ENCODE measurements at places on chromosomes 11 and 22.

DNA sequence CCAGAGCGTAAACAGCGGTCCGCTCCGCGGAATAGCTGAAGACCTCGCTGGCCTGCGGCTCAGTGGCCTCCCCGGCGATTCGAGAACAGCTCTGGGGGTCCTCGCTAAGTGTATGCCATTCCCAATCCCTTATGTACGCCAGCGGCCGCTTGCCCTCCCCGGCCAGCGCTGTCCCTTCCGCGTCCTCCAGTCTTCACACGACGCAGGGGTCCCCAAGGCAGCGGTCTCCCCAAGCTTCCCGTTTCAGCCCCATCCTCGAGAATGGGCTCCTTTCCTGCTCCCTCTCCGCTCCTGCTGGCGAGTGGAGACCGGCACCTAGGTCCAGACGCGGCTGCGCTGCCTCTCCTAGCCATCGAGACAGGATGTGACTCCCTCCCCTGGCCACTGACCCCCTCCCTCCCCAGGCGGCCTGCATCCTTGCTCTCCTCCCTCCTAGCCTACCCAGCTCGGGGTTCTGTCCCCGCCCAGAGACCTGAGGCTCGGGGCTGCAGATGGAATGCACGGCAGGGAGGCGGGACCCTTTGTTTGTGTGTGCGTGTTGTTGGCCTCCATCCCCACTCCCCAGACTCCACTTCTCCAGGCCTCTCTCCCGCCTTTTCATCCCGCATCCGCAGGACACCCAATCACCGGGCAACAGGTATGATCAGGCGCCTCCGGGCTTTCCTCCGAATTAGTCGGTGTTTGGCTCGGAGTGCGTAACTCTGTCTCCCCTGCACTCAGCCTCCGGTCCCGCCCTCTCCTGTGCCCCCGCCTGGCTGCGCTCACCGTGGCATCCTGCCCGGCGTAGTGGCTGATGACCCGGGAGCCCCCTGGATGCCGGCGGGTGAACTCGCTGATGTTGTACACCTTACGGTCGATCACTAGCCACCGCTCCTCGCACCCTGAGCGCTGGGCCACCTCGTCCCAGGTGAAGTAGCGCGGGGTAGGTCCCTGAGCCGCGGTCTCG lies 740 bp downstream of the FADS1 start:
- DNase-seq = no peak

DNA sequence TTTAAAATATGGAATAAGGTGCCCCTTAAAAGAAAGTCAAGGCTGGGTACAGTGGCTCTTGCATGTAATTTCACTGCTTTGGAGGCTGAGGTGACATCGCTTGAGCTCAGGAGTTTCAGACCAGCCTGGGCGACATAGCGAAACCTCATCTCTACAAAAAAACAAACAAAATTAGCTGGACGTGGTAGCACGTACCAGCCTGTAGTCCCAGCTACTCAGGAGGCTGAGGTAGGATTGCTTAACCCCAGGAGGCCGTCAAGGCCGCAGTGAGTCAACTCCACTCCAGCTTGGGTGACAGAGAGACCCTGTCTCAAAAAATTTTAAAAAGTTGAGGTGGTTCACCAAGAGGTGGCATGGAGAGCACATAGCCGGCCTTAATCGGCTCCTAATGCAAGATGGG lies 17.7 kb upstream of the ADORA2A start:
- DNase-seq = no peak

- no peak for DNase-seq
Observed at GRCh38 chr11:28874706-28875105, 766.5 kb downstream of the METTL15 start.

- DNase-seq = no peak
Observed at GRCh38 chr11:109342261-109342660, 79.7 kb upstream of the C11orf87 start.

GRCh38 chr11:100637706-100638105 lies 49.4 kb upstream of the ARHGAP42 start:
- DNase-seq = no peak

- DNase-seq = no peak
Observed at GRCh38 chr11:88335284-88335683, 2.3 kb downstream of the CTSC start.

- no peak for DNase-seq
Observed at GRCh38 chr11:95088946-95089619, 563 bp upstream of the ENDOD1 start.

- no peak for DNase-seq
Observed at GRCh38 chr11:37811349-37811748, 1213.3 kb upstream of the RAG2 start.

GRCh38 chr22:37021041-37021440 lies 1.5 kb downstream of the MPST start:
- no peak for DNase-seq

DNA sequence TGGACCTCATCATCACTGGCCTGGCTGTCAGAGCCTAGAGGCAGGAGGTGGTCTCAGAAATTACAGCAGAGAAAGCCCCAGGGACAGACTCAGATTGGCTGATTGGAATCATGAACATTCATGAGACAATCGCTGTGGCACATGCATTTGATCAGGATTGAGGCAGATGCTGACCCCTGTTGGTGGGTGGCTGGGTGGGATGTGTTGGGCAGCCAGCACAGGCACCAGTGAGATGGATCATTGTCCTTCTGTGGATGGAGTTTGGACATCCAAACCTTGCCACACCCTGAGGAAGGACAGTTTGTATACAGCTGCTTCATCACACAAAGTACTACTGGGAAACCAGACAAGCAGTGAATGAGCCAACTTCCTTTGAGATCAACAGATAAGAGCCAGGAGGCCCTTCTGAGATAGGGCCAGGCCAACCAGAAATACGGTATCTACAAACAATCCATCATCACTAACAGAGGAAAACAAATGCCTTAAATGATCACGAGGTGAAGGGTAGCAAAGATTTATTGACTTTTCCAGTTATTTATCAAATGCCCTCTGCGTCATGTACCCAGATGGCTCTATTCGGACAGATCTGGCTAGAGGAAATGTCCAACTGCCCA lies 17.3 kb downstream of the COMMD9 start:
- DNase-seq = no peak

DNA sequence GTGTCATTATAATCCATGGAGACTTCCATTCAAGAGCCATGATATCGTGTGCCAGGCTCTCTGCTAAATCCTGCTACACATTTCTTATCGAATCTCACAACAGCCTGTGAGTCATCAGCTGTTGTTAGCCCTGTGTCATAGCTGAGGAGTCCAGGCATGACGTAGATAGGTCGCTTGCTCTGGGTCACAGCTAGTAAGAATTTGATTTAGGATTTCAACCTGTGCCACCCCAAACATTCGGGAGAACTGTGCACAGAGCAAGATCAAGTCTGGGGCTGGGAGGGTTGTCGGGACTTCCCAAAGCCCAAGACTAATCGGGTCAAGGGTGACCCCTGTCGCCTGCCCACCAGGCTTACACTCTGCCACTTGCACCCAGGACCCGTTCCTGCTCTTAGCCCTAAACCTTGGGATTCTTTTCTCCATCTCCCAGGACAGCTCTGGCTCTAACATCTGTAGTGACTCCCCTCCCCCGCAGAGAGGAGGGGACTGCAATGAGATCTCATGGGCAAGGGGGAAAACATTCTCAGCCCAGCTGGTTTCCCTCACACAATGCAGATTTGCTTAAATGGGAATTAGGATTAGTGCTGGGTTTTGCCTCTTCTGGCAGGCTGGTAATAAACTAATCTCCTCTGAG lies 34.3 kb downstream of the TSPAN18 start:
- DNase-seq = no peak

DNA sequence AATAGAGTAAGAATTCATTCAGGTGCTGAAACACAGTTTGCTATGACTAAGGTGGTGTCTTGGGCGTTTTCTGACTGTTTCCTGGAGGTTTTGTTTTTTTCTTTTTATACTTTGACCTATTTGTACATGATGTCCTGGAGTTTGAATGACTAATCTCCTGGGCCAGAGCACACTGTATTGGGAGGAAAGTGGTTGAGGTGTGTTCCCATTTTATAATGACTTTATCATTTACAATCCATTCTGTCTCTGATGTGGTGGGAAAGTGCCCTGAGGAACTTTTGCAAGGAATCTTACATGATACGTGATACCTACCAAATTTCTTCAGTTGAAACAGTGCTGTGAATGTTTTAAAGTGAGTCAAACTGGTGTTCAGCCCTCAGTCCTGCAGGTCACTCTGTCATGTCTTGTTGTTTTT lies 80.8 kb downstream of the TNRC6B start:
- no peak for DNase-seq

DNA sequence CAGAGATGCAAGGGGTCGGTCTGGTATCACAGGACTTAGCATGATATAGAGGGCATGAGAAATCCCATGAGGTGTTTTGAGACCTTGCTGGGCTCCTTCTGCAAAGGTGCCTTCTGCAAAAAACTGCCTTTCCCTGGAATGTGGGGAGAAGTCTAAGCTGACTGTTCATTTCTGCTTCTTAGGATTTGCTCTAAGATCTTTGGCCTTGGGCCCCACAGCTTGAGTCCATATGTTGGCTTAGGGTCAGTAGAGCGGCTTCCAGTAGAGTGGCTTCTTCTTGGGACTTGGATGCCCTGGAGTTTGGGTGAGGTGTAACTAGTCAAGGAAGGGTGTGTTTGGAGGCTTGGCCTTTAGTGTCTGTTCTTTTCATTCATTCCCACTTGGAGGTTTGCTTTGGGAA lies 37.0 kb downstream of the AMPD3 start:
- DNase-seq = no peak

- DNase-seq = no peak
Observed at GRCh38 chr22:21026783-21027692, 5.3 kb downstream of the SLC7A4 start.

- no peak for DNase-seq
Observed at GRCh38 chr11:62925745-62926679, 4.8 kb upstream of the CHRM1 start.

All from urinary bladder (tissue), 4 donors.